Cortex of kidney (tissue), 1 donor: ENCODE measurements at places on chromosomes 3 and 15.

DNA sequence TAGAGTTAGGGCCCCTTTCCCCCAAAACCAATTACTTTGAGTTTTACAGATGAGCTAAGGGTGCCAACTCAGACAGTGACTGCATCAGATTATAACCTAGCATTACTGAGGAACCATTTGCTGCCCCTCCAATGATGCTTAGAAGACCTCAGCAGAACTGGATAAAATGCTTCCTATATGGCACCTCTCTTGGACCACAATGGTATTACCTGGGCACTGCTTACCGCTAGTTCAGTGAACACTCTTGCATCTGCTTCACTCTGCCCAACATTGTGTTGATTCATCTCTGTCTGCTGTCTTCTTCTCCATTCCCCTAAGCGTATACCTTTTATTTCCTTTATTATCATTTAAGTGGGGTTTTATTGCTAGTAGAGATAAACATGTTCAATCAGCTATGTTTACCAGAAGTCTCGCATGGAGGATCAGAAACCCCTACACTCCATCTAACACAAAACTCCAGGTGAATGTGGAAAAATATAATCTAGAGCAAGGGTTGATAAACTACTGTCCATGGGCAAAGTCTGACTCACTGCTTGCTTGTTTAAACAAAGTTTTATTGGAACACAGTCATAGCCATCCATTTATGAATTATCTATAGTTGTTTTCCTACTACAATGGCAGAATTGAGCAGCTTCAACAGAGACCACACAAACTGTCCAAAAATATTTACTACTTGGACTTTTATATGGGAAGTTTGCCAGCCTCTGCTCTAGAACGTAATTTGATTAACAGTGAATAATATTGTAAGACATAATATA lies 100.2 kb upstream of the PTX3 start:
- DNase-seq: no peak

GRCh38 chr3:56366641-56367162 lies 101.6 kb downstream of the ERC2 start:
- DNase-seq: no peak

- no peak for DNase-seq
Measured at GRCh38 chr15:60635507-60636352, 156.8 kb upstream of the ICE2 start.

DNA sequence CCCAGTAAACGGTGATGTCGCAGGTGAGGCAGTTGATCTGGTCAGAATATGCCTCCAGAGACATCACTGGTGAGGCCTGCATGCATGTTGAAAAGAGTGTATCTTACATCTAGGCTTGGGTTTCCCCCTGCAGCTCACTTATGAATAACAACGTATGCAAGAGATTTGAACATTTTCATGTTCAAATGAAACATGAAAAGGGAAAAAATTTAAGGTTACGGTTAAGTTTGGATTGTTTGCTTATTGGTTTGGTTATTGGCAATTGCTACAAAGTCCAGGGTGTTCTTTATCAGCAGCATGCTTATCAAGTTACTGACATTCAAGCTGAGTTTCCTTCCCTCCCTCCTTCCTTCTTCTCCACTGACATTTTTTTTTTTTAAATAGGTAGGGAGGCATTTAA lies 123.2 kb downstream of the IGF1R start:
- no peak for DNase-seq

DNA sequence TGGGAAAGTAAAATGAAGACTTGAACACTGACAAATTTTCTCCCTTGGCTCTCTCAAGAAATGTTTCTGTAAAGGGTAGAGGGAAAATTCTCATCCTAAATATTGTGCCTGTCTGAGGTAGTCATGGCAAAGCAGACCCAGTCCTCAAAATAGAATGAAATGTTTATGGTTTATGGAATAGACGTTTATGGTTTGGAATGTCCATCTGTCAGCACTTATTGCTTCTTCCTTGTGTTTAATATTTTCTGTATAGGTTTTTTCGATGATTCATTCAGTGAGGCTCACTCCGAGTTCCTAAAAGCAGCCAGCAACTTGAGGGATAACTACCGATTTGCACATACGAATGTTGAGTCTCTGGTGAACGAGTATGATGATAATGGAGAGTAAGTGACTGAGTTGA lies 13.9 kb downstream of the ELL3 start:
- DNase-seq: no peak

DNA sequence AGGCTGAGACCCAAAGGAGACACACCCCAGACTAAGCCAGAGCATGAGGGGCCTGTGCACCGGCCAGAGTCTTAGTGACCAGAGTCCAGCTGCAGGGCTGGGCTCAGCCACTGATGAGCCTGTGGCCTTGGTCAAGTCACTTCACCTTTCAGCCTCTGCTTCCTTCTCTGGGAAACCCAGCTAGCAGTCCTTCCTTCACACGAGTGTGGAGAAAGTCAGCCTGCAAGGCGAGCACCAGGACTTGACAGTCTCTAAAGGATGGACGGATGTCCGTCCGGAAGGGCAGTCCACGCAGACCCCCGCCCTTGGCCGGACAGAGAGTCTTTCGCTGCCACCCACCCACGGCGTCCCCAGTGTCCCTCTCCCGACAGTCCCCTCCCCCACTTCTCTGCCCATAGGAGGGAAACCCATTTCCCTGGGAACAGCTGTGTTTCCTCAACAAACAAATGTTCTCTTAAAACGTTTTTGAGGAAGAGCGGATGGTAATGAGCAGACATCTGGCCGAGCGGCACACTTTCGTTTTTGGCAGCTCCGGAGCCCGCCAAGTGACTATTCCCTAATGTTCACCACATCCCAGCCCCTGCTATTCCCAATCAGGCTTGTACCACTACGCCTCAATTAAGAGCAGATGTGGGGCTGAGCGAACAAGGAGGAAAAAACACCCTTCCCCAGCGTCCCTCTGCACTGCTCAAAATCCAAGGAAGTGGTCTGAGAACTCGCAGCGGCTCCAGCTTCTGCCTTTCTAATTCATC lies 129.1 kb upstream of the SMAD3 start:
- DNase-seq: no peak

DNA sequence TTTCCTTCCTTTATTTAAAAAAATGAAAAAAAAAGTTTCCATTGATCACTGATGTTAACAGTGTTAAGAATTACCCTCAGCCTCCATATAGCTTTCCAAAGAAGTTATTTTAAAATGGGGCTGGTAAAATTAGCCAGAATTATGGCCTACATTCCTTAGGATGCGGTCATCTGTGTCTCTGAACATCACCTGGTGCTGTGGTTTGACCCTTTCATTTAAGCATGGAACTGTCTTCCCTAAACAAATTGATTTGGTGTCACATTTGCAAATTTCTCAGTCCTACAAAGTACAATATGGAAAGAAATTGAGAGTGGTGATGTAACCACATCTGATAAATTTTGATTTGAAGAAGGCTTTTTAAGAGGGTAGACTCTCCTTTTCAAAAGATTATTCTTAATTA lies 40.3 kb upstream of the ZPLD1 start:
- DNase-seq: no peak

- DNase-seq: no peak
Measured at GRCh38 chr3:40128166-40128565, 181.3 kb upstream of the EIF1B start.

DNA sequence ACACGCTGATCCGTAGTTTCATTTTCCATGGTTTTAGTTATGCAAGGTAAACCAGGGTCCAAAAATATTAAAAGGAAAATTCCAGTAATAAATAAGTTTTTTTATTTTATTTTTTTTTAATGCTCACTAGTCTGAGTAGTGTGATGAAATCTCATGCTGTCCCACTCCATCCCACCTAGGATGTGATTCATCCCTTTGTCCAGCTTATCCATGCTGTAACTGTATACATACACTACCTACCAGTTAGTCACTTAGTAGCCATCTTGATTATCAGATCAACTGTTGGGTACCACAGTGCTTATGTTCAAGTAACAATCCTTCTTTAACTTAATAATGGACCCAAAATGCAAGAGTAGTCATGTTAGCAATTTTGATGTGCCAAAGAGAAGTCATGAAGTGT lies 75.2 kb downstream of the ESYT3 start:
- no peak for DNase-seq

DNA sequence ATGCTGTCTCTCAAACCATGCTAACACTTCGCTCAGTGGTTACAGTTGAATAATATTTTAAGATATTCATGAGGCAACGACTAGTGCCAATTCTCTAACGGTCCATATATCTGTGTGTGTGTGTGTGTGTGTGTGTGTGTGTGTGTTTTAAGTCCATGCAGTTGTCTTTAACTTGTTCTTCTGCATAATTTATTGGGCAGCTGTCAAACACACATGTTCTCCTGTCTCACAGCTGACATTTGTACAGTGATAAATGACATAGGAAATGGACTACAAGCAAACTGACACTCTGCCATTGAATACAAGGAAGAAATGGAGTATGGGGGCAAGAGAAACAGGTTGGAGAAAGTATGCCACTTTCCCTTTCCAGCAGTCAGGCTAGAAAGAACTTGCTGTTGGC lies 172.0 kb downstream of the PDZRN3 start:
- DNase-seq: no peak

GRCh38 chr15:28098360-28098765 lies 752 bp downstream of the OCA2 start:
- DNase-seq: no peak

DNA sequence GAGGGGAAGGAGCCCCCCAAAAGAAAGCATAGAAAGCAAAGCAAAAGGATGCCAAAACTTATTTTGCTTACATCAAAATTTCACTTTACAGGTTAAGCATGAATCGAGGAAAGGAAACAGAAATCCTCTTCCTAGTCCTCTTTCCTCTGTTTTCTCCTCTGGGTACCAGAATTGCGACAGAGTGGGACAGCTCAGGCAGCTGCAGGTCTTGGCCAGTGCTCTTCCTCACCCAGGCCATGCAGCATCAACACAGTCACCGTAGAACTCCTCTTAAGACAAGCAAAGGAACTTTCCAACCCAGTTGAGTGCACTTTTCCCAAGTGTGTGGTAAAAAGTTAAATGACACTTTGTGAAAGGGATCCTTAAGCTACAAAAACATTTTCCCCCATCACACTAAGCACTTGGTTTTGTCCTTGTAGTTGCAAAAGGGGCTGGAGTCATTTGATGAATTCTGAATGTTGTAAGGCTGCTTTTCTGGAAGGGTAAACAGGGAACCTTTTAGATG lies 45.9 kb upstream of the MEX3B start:
- no peak for DNase-seq

DNA sequence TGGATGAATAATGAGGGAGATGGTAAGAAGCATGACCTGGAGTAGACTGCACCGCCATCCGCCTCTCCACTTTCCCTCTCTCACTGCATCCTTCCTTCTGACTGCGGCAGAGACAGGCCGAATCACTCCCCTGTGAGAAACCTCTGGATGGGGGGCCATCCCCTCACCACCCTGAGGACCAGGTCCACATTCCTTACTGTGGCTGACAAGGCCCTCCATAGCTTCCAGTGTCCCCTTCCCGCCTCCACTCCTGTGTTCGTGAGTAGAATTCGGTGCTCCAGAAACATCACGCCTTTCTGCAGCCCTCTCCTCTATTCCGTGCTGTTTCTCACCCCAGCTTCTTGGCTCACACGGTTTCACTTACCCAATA lies 2.8 kb downstream of the PIGZ start:
- DNase-seq: no peak

DNA sequence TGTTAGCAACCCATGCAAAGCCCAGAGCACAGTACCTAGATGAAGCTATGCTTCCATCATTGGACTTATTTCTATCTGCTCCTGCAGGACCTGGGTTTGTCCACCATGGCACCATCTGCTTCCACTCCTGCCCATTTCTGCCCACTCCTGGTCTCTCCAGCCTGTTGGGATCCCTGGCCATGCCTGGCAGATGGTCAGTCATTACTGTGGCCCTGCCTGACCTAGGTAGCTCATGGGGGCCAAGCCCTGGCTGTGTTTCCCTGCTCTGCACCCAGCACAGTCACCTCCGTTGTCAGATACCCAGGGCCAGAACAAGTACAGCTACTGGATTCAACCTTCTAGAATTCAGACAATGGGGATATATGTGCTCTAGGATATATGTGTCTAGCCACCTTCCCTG lies 185.8 kb upstream of the TLE3 start:
- DNase-seq: no peak

GRCh38 chr3:8888301-8888915 lies 74.9 kb downstream of the RAD18 start:
- DNase-seq: no peak

GRCh38 chr3:126052196-126053058 lies 31.5 kb downstream of the SLC41A3 start:
- DNase-seq: no peak

GRCh38 chr3:23330568-23330967 lies 127.4 kb downstream of the UBE2E2 start:
- DNase-seq: no peak

DNA sequence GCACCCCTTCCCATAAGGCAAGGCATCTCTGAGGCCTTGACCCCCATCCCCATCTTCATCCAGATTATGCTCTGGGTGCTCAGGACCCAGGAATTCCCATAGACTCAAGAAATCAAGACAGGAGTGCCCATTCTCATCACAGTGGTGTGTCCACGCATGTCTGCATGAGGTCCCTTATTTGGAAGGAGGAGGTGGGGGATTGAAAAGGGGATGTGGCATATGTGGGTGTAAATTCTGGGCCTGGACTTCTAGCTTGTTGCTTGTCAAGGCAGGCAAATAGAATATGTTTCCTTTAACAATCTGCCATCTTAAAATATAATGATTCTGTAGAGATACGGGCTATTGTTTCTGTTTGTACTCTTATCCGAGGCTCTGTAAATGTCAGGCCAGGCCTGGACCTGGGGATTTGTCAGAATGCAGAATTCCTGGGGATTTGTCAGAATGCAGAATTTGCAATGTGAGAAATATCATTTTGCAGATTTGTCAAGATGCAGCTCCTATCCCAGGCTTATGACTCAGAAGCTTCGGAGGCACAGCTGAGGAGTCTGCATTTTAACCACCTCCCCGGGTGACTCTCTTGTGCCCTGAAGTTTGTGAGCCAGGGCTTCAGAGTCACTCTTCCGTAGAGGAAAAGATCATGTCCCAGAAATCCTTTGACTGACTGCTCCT lies 157.8 kb downstream of the SV2B start:
- no peak for DNase-seq

- no peak for DNase-seq
Measured at GRCh38 chr15:67907184-67907723, 67.4 kb upstream of the RNU6-1 start.

- DNase-seq: no peak
Measured at GRCh38 chr3:59277816-59278215, 228.0 kb upstream of the CFAP20DC start.

GRCh38 chr3:99873269-99874102 lies 55.8 kb downstream of the CMSS1 start:
- DNase-seq: no peak

- no peak for DNase-seq
Measured at GRCh38 chr3:153084431-153084830, 77.6 kb upstream of the RAP2B start.

- DNase-seq: no peak
Measured at GRCh38 chr3:195129644-195130492, 141.1 kb downstream of the XXYLT1 start.
